ENCODE measurements at places on chromosomes 3 and 15. TPM values are rescaled to one million over a fixed set of nuclear protein-coding genes. Genes with fewer than 3 reads are reported as not detected.

ATP13A3 gene
- total RNA-seq = 92.2 TPM

DAPK2 gene
- 2.9 TPM for total RNA-seq

FBN1 gene
- total RNA-seq = 3.3 TPM

MRPS11 gene
- total RNA-seq = 50.4 TPM

FANCD2OS gene
- not detected for total RNA-seq

CNTN6 gene
- total RNA-seq = not detected

RHO gene
- total RNA-seq = not detected

OR5H15 gene
- total RNA-seq = not detected

Data from H1 (cell line).